ENCODE measurements at places on chromosomes 7 and 10.

DNA sequence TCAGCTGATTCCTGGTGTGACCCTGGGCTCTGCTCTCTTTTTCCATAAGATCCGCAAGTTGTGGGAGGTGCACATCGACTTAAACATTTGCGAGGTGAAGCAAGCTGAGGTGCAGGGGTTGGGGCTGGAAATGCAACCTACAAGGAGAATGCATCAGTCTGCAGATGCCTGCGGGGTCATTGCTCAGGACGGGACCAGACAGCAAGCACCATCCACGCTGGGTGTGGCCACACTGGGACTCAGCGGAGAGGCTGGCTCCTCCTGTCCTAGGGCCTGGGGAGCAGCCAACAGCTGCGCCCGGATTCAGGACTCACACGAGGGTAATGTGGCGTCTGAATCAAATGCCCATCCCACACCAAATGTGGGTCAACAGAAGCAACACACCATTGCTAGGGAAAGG, 33.8 kb downstream of the STK32C start:
- no peak for DNase-seq

DNA sequence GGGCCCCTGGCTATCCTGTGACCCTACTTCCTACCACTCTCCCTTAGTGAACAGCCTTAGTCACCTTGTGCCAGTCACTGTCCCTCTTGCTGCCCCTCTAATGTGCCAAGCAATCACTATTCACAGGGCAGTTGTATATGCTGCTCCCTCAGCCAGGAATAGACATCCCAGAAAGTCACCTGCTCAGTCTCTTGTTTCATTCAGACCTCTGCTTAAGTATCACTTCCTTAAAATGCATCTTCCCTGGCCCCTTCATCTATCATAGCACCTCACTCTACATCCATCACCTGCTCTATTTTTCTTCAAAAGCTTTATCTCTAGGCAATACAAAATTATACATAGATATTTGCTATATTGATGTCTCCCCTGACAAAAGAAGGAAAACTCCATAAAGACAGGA, 328.4 kb upstream of the NFE2L3 start:
- DNase-seq = no peak

DNA sequence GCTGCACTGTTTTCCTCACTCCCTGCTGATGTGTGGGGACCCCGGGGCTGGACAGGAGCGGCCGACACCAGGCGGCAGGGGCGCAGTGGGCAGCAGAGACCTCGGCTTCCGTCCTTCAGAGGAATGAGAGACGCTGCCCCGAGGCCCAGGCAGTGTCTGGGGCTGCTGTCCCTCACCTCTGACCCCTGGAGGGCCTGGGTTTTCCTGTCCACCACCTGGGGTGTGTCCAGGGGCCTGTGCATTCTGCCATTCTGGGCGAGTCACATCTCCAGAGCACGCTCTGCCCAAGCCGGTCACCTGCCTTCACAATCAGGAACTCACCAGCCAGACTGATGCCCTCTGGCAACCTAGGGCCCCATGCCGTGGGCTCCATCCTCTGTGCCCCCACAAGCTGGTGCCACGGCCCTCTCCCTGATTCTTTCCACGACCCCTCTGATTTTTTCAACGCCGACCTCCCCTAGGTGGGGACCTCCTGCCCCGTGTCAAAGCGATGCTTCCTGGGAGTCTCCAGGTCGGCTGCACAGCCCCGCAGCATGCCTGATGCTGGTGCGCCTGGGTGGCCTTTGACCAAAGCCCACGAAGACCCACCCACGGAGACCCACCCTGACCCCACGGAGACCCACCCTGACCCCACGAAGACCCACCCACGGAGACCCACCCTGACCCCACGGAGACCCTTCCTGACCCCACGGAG, 53.7 kb upstream of the CFAP46 start:
- no peak for DNase-seq

GRCh38 chr7:4479367-4480039, 202.6 kb upstream of the FOXK1 start:
- DNase-seq = peak; percentile 1

DNA sequence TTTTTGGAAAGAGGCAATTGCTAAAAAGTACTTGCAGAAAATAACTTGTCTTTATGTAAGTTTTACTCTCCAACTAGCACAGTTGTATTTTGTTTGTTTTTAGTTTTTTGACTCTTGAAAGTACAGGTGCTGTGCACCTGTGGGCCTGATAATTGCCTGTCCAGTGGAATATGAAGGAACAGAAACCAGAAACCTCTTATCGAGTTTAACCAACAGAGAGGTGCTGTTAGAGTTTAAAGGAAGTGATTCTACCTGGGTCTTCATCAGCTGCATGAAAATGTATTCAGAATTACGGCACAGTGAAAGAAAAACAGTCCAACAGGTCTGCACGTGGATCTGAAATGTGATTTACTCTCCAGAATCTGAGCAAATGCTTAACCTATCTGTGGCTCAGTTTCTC, 326.6 kb upstream of the POM121L12 start:
- no peak for DNase-seq

GRCh38 chr10:132319853-132320653, 11.9 kb upstream of the LRRC27 start:
- no peak for DNase-seq

- no peak for DNase-seq
These were observed 563.0 kb downstream of the PARD3 start for GRCh38 chr10:34252111-34252510.

DNA sequence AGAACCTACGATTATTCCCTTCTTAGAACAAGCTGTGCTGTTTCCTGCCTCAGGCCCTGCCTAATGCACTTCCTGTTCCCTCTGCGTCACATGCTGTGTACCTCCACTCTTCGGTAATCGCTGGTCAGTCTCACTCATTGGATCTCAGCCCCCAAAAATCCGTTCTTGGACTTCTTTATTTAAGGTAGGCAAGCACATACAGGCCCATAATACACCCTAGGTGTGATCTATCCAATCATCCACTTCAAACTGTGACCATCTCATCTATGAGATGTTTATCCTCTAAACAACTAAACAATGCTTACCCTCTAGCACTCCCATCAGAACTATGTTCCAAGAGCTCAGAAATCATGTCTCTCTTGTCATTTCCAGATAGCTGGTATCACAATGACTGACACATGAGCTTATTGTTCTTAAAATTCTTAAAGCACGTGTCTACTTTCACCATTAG, 83.9 kb downstream of the CADPS2 start:
- DNase-seq = no peak

GRCh38 chr10:102310361-102311024, 65.2 kb downstream of the GBF1 start:
- no peak for DNase-seq

- DNase-seq = no peak
These were observed 38.6 kb downstream of the IL6 start for GRCh38 chr7:22765609-22766008.

- no peak for DNase-seq
These were observed 542.1 kb downstream of the TCERG1L start for GRCh38 chr10:130769146-130770017.

DNA sequence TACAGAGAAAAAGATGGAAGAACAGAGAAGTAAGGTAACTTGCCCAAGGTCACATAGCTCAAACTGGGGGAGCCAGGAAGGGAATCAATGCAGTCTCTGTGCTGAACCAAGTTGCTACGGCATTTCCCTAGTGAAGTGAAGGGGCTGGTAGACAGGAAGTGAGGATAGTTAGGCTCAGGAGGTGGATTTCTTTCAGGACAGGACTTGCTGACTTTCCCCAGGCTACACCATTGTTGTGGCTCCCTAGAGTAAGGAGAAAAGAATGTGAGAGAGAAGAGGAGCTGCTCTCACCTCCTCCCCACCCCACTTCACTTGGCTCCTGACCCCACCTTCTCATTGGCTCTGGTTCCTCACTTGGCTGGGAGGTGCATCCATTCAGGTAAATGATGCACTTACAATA, 316.9 kb downstream of the INHBA start:
- DNase-seq = no peak

- no peak for DNase-seq
These were observed 537.9 kb downstream of the ANKRD7 start for GRCh38 chr7:118762451-118762850.

- DNase-seq = no peak
These were observed 44.5 kb upstream of the AP5Z1 start for GRCh38 chr7:4730971-4731370.

DNA sequence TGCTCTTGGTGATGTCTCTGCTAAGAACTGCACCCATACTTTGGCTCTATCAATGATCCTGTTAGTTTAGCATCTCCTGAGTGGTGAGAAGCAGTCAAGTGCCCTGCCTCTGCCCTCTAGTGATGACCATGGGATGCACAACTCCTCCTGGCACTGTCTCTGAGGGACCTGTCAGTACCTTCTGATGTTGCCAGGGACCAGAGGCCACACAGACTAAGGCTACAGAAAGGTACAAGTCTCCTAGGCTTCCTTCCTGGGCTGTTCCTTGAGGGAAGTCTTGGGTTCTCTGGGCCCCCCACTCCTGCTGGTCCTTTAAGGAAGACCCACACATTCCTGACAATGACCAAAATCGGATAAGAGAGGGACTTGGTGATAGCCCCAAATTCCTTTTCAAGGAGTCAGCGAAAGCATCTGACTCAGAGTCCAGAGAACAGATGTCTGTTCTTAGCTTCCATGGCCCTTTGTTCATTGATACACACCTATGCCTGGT, 15.3 kb downstream of the NKX2-3 start:
- DNase-seq = no peak

GRCh38 chr10:21600804-21601433, 66.9 kb downstream of the MLLT10 start:
- DNase-seq = no peak

GRCh38 chr7:3239291-3239691, 61.8 kb upstream of the SDK1 start:
- DNase-seq = no peak

- no peak for DNase-seq
These were observed 7.6 kb downstream of the CCDC172 start for GRCh38 chr10:116331815-116332214.

DNA sequence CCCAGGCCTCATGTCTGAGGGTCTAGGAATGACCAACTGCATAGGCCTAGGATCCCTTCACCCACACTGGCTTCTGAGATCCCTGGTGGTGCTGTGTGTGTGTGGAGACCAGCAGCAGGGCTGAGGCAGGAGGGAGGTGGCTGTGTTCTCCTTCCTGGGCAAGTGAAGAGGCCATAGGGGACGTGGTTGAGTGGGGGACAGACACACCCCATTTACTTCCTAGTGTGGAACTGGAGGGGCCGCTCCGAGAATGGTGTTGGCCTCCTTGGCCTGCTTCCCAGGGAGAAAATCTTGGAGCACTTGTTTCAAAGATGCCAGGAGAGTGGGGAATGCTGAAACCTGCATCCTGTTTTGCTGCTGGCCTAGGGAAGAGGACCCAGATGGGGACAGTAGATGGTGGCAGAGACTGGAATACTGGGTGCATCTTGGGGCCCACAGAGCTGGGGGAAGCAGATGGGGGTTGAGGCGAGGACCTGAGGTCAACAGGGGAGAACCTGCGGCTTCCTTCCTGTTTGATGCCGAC, 19.1 kb downstream of the UBTD1 start:
- DNase-seq = no peak

GRCh38 chr10:84352251-84352842, 24.0 kb downstream of the CCSER2 start:
- DNase-seq = peak; percentile 70

DNA sequence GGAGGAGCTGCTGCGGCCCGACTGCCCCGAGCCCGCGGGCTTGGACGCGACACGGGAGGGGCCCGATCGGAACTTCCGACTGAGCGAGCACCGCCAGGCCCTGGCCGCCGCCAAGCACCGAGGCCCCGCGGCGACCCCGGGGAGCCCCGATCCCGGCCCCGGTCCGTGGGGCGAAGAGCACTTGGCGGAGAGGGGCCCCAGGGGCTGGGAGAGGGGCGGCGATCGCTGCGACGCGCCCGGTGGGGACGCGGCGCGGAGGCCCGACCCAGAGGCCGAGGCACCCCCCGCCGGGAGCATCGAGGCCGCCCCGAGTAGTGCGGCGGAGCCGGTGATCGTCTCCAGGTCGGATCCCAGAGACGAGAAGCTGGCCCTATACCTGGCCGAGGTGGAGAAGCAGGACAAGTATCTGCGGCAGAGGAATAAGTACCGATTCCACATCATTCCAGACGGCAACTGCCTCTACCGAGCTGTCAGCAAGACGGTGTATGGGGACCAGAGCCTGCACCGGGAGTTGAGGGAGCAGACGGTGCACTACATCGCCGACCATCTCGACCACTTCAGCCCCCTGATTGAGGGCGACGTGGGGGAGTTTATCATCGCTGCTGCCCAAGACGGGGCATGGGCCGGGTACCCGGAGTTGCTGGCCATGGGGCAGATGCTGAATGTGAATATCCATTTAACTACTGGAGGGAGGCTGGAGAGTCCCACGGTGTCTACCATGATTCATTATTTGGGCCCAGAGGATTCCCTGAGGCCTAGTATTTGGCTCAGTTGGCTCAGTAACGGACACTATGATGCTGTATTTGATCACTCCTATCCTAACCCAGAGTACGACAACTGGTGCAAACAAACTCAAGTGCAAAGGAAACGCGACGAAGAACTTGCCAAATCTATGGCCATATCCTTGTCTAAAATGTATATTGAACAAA, 1.4 kb downstream of the OTUD1 start:
- peak; percentile 11 for DNase-seq

DNA sequence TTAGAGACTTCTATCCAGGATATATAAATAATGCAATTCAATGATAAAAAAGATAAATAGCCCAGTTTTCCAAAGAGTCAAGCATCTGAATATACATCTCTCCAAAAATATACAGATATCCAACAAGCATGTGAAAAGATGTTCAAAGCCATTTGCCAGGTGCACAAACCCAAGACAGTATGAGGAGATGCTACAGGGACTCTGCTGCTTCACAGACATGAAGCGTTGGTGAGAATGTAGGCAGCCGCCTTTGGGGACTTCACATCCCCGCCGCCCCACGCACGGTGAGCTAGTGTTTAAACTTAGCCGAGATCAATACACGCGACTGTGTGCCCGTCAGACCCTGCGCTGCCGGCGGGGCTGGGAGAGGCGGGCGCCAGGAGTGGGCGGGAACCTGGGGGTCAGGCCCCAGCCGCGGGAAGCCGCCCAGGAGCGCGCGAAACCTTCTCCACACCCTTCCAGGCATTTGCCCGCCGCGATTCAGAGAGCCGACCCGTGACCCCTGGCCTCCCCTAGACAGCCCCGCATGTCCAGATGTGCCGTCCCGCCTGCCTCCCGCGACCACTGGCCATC, 927 bp upstream of the ALOX5 start:
- no peak for DNase-seq

GRCh38 chr10:126670056-126670894, at the start of gene C10orf90:
TSS of gene C10orf90 (minus strand) at chr10:126670693. CDS start at chr10:126670480, 213 bp downstream.
- no peak for DNase-seq

- no peak for DNase-seq
These were observed 41.9 kb downstream of the IQUB start for GRCh38 chr7:123492485-123492884.

DNA sequence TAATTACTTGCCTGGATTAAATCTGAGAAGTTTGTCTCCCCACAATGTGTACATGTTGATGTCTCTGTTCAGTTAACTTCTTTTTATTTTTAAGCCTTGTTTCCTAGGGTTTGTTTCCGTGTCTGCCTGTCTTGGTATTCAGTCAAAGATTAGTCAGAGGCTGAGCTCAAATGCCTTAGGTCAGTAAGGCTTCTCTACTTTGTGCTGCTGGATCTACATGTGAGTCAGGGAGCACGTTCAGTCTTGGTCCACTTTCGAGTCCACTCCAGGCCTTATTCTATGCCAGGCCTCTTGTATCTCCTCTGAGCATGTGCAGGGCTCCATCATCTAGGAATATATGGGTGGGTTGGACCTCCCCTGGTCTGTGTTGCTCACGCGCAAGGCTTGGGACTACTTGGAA, 93.3 kb upstream of the FZD8 start:
- DNase-seq = no peak
